ENCODE measurements at places on chromosomes 2 and 18.

DNA sequence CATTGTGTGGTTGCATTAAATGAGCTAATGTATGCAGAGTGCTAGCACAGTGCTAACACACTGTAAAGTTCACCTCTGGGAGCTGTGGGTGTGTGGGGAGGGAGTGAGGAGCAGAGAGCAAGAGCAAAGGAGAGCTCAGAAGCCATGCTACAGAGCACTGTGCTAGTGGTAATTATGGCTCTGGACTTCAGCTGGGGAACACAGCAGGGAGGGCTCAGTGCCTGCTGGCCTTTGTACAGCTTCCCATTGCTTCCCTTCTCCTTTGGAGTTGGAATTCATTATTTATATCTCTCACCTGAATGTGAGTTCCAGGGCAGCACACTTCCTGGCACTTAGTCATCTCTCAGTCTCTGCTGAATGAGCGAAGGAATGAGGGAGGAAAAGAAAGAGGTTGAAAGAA is 2.5 kb upstream of the PLA2R1 start:
- DNase-seq: no peak

GRCh38 chr2:230306474-230306873 is 20.5 kb upstream of the SP140L start:
- no peak for DNase-seq

- no peak for DNase-seq
Observed at GRCh38 chr2:200625958-200626363, 40.1 kb downstream of the AOX1 start.

- DNase-seq: no peak
Observed at GRCh38 chr2:54461261-54461660, 5.1 kb downstream of the SPTBN1 start.

DNA sequence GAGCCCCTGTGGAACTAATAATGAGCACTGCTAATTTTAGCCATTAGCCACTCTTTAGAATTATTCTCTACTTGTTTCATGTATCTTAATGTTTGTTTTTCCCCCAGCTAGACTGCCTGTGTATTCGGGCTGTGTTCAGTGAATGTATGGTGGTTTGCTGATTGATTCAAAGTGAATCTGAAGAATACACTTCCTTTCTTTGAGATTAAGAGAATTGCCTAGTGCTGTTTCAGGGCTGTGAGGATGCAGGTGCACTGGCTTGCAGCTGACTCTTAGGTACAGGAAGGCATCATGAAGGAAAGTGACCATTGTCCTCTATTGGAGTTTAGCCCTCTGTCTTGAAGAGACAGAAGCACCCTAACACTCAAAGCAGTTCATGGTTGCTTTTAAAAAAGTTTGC is 138.7 kb downstream of the CERS6 start:
- no peak for DNase-seq

GRCh38 chr2:29250977-29251376 is 135.8 kb downstream of the CLIP4 start:
- DNase-seq: no peak

GRCh38 chr18:2982022-2982421 is 30.9 kb downstream of the LPIN2 start:
- no peak for DNase-seq

GRCh38 chr18:3450799-3451182 is 819 bp downstream of the TGIF1 start:
- DNase-seq: no peak

- DNase-seq: no peak
Observed at GRCh38 chr2:106270471-106270891, 76.4 kb upstream of the UXS1 start.

- DNase-seq: no peak
Observed at GRCh38 chr18:42426496-42427015, 471.5 kb downstream of the PIK3C3 start.

DNA sequence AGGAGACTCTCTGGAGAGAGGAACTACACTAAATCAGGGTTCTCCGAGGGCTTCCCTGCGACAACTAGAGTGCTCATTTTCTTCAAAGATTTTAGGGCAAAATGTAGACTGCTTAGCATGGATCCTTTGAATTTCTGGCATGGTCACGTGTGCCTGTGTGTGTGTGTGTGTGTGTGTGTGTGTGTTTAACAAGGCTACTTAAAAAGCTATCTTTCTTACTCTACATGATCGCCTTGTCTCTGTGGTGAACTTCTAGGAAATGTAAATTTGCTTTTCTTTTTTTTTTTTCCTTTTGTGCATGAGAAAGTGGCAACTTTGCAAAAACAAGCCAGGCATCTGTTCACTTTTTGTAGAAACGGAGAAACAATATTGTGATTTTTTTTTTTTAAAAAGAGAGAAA is 43.9 kb downstream of the SOX11 start:
- no peak for DNase-seq

DNA sequence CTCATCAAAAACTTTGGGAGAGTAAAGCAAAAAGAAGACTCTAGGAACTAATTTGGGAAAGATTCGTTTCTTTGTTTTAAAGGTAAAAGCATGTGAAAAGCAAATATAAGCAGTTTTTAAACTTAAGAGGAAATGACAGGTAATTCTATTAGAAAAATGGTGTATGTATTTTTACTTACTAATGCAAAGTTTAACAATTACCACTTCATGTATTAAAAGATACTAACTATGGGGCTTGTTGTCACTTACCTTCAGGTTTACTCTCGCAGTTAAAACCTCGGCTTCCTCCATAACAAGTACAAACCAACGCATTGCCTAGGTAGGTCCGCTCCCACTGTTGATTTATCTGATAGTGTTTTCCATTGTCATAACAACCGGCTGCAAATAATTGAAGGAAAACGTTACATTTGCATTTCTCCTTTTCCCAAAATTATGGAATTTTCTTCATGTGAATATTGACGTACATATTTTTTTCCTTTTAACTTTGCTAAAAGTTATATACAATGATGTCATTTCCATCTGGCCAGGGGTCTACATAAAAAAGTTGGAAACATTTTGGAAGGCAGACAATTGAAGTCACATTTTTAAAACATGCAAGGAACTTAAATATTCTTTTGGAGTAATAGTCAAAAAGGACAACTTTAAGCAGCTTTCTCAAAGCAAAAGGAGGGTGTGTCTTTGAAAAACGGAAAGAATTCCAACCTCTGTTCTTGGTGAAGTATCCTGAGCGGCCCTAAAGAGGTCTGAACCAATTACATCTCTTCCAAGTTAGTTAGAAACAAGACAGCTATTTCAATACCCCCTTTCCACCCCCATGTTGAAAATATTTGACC is 1.2 kb downstream of the FN1 start:
- no peak for DNase-seq

DNA sequence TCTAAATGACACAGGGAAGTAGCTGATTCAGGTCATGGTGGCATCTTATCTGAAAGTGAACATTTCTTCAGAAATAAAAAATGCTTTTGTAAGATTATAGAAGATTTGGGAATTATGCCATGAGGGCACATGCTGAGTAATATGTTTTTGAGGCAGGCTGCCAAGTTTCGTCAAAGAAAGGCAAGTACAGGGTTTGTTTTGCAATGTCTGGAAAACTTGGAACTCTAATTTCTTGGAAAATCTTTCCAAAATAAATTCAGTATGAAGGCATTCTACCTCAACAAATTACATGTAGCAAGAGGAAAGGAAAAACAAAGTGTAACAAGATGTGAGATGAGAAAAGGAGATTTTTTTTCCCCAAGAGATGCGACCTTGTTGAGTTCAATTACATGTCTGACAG is 167.7 kb downstream of the PLCL1 start:
- no peak for DNase-seq

DNA sequence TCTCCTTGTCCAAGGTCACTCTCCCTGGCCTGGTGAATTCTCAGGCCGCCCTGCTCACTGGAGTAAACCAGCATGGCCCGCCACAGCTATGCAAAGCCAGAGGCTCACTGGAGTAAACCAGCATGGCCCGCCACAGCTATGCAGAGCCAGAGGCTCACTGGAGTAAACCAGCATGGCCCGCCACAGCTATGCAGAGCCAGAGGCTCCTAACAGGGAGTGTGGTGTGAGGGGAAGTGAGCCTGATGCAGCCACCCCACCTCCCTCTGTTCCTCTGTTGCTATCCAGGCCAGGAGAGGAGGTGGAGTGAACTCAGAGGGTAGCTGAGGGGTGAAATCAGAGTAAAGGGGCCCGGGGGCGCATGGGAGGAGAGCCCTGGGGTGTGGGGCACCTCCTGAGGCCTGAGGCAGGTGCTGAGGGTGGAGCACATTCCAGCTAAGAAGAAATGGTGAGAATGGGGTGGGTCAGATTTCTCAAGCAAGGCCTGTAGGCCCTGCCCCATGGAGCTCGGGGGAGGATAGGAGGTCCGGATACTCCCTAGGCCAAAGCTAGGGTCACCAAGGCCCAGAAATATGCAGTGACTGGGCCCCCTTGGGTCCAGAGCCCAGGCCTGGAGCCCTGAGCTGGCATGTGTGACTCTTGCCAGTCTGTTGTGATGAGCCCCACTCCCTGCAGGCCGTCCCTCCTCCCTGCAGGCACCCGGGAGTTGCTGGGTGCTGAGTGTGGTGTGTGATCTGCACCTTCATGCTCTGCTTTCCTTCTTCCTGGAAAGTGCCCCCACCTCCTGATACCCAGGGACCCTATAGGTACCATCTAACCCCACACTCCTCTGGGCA is 1.5 kb downstream of the ATP6V1B1 start:
- no peak for DNase-seq

DNA sequence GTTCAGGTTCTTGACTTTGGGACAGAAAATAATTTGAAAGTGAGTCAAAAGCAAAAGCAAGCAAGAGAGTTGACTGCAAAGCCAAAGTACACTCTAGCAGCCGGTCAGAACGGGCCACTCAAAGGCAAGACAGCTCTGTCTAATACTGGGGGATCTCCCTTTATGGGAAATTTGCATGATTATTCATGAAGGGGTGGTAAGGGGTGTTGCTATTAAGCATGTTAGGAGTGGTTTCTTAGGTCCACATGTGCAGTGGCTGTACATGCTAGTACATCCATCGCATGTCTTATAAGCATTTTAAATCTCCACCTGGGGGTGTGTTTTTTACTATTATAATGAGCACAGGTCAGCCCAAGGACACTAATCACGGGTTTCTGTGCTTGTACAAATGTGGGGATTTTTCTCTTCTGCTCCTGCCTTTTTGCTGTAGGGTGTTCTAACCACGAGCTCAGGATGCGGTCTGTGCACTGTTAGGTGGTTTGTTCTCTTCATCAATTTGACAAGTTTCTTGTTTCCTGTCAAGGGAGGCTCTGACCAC is 60.2 kb upstream of the SPP2 start:
- no peak for DNase-seq

GRCh38 chr2:176461098-176461808 is 192.0 kb downstream of the MTX2 start:
- no peak for DNase-seq

- no peak for DNase-seq
Observed at GRCh38 chr2:29627279-29627711, 294.1 kb downstream of the ALK start.

DNA sequence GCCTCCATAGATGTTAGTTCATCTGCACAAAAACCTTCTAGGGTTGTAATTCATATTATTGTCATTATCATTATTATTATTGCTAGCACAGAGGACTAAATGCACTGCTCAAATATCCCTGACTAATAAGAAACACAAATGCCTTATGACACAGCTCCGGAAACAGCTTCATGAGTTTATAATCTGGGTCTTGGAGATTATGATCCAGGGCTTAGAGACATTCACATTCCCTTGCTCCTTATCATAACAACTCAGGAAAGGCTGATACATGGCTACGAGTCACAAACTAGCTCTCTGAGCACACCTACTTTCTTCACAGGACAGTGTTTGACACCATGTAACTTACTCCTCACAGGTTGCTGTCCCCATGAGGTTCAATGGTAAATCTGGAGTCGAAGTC is 102.2 kb upstream of the TTC39C start:
- no peak for DNase-seq

- no peak for DNase-seq
Observed at GRCh38 chr18:58856881-58857280, 7.8 kb upstream of the ZNF532 start.

DNA sequence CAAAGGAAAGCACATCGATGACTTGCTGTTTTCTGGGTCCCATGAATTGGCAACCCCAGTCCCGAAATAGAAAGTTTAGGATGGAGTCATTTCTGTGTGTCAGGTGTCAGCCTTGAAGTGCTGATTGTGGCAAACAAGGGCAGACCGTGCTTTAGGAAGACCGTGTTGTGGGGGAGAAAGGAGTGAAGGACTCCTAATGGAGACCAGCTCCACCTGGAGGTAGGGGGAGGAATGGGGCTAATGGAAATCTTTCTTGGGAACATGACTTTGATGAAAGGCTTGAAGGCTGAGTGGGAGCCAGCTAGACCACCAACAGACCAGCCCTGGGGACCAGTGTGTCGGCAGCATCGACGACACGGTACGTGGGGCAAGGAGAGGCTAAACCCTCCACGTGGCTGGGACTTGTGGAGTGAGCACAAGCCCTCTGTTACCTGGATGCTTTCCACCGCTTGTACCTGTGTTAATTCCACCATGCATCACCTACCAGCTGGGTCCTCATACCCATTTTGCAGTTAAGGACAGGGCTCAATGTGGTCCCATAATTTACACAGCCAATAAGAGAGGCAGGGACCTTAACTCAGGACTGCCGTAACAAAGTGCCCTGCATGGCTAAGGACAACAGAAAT is 104.2 kb downstream of the SH3BP4 start:
- DNase-seq: no peak

DNA sequence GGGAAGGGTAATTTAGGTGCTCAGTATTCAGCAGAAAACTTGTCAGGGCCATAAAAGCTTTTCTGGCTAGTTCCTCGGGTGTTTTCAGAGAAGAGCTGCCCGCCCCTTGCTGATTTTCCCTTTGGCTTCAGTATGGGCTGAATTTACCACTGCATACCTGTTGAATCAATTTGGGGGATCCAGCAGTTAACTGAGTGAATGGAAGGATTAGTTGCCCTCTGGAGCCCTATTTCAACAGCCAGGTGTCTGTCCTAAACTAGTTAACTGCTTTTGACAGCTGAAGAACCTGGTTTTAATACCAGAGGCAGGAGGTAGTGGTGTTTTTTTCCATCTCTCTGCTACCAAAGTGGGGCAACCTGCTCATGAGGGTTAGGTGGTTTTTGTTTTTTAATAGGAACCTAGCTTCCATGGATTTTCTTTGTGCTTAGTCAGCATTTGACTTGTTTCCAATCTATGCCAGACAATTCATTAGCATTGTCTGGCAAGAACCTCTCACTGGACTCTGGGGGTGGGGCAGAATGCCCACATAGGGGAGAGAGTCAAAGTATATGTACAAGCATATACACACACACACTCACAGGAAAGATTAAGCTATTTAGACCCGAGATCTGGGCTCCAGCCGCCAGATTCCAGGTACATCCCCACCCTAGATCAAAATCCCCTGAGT is 166.5 kb upstream of the SIX3 start:
- no peak for DNase-seq

- no peak for DNase-seq
Observed at GRCh38 chr18:12409469-12409868, 1.7 kb downstream of the PRELID3A start.

Data from activated CD4-positive, alpha-beta T cell treated with anti-CD3 and anti-CD28 coated beads for 24 hours (primary cell).